GM12891 (cell line): ENCODE measurements at places on chromosomes 16 and 17.

GRCh38 chr16:11161974-11162373 is 94.0 kb downstream of the SOCS1 start:
- no peak for DNase-seq

DNA sequence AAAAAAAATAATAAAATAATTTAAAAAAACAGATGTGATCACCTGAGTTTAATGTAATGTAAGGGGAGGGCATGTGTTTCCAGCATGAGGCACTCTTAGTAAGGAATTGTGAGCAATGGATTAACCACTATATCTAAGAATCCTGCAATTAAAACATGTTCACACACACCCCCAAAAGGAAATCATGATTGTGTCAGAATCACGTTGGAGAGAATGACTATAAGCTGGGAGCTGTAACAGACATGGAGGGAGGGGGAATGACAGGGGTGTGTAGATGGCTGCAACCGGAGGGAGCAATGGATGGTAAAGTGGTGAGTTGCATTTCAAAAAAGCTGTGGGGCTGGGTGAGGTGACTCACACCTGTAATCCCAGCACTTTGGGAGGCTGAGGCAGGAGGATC is 13.6 kb upstream of the CCL22 start:
- DNase-seq, result no peak

DNA sequence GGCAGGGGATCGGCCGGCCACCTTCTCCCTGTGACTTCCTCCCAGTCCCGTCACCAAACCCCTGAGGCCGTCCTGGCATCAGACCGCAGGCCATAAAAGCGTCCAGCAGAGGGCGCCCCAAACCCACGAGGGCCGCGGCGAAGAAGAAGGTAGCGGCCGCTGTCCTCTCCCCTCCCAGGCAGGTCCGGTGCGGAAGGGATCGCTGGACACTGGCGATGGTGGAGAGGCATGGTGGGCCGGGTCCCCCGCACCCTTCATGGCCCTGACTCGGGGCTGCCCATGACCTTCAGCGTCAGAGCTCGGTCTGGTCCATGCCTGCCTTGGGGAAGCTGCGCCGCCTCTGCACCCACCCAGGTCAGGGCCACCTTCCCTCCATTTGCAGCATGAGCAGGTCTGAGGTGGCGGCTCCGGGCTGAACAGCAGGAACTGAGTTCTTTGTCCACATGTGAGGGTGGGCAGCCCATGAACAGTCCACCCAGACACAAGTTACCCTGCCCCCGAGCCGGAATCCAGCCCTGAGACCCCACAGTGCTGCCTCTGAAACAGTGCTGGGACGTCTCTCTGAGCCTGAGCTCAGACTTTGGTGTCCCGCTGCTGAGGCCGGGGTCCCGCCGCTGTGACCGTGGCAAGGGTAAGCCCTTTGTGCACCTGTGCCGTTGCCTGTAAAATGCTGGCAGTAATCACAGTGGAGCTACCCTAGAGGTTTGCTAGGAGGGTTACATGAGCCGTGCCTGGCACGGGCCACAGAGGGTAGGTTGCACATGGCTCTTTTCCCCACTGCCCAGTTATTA is 40.8 kb upstream of the CMIP start:
- DNase-seq, result peak; percentile 90

GRCh38 chr17:1124896-1125787 is 54.6 kb downstream of the ABR start:
- no peak for DNase-seq

DNA sequence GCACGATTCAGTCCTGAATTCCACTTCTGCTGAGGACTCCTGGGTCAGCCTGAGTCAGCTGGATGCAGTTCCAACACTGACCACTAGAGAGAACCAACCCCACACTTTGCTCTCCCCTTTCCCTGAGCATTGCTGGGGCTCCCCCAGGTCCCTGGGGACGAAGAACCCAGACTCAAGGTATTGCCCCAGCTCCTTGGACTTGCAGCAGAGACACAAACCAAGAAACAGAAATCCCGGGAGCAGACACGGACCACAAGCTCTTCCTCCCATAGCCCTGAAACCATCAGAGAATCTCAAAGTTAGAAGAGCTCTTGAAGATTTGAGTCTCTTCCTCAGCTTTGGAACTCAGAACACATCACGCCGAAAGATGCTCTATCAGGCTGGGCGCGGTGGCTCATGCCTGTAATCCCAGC is 678 bp upstream of the GH1 start:
- peak; percentile 69 for DNase-seq

DNA sequence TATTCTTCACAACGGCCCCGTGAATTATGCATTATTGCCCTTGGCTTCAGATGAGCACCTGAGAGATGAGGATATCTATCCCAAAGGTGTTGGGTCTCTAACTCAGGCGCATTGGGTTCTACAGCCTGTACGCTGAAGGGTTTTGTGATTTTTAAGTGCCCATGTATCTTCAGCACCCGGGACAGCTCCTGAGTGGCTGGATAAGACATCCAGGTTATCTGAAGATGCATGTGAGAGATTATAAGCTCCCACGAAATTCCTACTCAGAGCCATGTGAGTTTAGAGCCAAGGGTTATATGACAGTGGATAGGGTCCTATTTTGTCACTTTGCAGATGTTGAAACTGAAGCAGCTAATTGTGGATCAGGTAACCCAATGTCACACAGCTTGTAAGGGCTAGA is 612.3 kb upstream of the EEF2KMT start:
- DNase-seq, result no peak

- DNase-seq, result peak; percentile 30
Observed at GRCh38 chr16:77584205-77584859, 138.0 kb upstream of the NUDT7 start.

GRCh38 chr16:19153876-19154275 is 14.2 kb upstream of the SYT17 start:
- no peak for DNase-seq

DNA sequence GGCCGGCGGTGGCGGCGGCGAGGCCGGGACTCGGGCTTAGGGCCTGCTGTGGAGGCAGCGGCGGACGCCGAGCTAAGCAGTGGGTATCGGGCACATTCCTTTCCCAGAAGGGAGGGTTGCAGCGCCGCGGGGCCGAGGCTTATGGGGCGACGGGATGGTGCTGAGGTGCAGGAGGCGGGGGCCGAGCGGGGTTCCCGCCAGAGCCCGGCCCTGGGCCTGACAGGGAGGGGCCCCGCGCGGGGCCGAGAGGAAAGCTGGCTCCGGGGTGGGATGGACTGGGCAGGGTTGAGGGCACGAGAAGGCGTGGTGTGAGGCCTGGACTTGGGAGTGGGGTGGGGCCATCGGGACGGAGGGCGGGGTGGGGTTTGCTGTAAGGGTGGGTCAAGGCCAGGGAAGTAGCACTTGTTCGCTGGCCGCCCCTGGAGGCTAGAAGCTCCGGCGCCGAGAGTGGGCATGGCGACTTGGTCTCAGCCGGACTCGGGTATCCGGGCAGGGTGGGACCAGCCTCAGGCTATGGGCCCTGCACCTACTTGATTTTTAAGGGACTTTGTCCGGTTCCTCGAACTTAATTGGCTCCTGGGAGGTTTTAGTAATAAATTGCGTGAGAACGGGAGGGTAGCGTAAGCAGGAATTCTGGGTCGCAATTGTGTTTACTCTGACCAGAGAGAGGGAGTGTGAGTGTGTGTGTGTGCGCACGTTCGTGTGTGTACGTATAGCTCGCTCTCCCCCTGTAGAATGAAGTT is 396 bp downstream of the NFE2L1 start:
- no peak for DNase-seq

DNA sequence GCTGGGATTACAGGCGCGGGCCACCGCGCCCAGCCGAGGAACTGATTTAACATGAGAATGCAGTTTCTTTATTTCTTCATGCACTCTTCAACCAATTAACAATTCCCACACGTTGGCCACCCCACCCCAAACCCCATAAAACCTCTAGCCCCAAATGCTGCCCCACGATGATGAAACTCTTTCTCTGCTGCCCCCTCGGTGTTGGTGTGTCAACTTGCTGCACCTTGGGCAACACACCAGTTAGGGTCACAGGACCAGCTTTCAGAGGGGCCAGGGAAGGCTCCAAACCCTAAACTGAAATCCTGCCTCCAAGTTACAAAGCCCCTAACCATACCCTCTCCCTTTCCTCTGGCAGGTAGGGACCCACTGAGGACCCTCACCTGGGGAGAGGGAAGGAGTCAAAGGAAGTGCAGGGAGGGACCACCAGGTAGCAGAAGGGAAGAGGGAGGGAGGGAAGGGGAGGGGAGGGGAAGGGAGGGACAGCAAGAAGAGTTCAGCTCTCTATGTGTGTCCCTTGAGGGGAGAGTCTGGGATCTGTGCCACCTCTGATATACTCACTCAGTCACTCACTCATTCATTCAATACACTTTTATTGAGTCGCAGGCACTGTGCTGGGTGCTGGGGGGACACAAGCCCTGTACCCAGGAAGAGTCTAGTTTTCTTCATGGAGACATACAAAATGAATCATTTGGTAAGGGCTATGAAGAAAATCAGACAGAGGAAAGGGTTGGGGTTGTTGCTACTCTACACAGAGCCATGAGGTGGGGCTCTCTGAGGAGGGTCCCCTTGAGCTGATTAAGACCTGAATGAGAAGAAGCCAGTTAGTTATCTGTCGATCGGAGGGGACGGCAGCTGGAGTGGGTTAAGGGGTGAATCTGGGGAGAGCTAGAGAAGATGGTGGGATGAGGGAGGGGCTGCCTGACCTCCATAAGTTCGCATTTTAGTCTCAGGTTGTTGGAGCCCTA is 3.9 kb downstream of the PLXDC1 start:
- DNase-seq, result no peak

- DNase-seq, result no peak
Observed at GRCh38 chr17:82081966-82082365, 16.1 kb downstream of the FASN start.

DNA sequence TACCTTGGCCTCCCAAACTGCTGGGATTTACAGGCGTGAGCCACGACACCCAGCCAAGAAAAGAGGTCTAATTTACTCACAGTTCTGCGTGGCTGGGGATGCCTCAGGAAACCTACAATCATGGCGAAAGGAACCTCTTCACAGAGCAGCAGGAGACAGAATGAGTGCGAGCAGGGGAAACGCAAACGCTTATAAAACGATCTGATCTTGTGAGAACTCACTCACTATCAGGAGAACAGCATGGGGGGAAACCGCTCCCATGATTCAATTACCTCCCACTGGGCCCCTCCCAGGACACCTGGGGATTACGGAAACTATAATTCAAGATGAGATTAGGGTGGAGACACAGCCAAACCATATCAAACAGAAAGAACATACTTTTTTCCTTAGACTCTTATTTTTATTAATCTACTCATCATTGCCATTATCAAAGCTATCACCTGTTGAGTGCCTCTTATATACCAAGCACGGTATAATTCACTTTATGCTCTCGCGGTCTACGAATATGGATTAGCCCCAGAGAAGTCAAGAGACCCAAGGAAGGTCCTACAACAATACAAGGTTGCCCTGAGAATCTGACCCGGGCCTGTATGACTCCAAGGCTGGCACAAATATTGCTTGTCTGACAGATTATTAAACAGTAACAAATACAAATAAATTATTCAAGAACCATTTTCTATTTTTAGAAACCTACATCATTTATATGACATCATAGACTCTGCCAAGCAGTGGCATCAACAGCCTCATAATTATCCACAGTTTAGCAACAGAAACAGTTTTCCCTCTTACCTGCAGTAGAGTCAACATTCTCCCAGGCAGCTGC is 2.4 kb downstream of the POLR3K start:
- no peak for DNase-seq

DNA sequence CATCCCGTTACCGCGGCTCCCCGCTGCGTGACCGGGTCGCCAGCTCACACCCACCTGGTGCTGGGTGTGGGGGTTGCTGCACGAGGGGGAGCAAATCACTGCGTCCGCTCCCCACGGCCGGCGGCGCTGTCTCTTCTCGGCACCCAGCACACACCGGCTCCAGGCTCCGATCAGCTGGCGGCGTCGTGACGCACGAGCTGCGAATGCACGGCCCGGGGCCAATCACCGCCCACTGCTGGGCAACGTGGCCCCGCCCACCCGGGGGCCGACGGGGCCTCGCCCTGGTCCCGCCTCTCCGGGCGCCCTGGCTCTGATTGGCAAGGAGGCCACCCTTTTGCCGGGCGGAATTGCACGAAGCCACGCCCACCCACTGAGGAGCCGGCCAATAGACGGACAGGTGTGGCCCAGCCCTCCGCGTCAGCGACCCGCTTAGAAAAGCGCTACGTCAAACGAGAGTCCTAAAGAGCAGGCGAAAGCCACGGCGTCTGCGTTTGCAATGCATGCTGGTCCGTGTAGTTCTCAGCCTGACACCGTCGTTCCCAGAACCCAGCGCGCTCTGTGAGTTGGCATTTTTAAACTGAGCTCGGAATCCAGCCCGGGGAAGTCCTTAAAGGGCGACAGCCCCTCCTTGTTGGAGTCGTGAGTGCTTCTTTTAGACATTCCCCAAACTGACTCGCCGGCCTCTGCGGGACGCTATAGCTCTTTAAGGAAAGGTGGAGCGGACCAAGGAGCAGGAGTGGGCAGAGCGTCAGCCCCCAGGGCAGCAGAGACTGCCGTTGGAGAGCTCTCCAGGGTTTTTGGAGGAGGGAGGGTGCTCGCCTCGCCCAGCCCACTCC is 6.1 kb upstream of the TLCD2 start:
- DNase-seq, result peak; percentile 100
